ENCODE measurements at places on chromosomes 2 and 18.

DNA sequence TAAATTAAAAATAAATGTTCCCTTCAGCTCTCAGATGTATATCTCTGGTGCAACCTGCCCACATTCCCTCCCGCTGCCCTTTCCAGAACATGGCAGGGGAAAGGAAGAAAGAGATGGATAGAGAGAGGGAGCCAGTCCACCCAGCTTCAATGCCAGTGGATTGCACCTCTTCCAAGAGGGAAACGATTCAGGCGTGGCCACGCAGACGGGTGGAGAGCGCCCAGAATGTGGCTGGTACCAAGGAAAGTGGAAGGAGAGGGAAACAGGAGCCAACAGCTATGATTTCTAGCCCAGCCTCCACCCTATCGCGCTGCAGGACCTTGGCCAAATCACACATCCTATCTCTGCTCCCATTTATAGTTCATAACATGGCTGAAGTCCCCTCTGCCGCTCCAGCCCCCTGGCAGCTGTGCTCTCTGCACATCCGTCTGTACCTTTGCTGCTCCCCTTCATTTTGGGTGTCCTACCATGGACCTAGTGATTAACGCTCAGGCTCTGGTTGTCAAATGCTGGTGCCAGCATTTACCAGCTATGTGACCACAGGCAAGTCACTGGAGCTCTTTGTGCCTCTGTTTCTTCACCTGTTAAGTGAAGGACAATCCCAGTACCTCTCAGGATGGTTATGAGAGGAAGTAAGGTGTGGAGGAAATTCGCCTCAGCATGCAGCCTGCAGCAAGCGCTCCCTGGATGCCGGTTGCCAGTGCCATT, 66.5 kb downstream of the SFXN5 start:
- DNase-seq = no peak

- DNase-seq = no peak
Measured at GRCh38 chr18:68186039-68186438, 528.9 kb downstream of the TMX3 start.

DNA sequence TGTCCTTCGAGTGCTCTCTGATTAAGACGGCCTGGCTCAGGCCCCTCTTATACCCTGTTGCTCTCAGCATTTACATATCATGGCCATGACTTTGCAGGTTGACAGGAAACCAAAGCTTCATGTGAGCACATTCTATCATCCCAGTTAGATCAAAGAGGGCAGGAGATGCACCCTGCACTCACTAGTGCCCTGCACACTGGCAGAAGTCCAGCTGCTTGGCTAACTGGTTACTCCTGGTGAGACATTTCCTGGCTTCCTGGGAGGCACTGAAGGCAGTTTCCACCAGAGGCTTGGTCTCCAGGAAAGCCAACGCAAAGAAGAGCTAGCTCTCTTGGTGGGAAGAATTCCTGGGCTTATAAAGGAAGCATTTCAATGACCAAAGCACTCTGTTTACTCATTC, 66.3 kb downstream of the LIPG start:
- no peak for DNase-seq

GRCh38 chr2:11814979-11815510, 68.6 kb downstream of the LPIN1 start:
- DNase-seq = no peak

DNA sequence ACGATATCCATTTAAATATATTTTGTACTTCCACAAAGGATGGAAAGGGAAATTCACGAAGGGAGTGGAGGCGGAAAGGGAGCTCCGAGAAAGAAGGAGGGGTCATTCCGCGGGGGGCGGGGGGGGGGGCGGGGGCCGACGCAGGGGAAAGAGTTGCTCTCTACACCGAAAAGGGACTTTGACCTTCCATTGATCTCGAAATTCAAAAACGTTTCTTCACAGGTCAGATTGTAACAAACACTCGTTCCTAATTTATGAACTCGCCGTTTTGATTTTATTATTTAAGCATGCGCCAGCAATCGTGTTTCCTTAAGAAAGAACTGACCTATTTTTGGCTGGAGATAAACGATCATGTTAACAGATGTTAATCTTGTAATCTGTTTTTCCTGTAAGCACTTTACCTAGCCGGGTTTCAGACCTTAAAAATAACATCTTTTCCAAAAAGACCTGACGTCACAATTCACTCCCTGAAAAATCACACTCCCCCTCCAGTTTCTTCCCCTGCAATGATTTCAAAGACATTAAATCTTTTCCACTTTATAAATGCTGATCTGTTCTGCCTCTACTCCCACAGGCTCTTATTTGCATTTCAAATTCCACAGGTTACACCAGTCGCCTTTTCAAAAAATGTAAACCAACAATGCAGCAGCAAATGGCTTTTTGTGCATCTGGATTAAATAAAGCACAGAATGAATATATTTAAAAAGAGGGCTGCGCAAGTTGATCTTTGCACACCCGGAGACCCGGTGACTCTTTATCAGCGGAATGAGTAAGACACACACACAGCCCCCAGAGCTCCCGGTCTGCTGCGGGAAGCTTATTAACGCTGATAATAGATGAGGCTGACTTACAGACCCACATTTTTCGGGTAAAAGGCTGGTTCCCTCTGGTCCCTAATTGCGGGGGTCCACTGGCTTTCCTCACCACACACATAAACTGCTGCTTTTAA, 1.6 kb downstream of the ZNF516 start:
- no peak for DNase-seq

DNA sequence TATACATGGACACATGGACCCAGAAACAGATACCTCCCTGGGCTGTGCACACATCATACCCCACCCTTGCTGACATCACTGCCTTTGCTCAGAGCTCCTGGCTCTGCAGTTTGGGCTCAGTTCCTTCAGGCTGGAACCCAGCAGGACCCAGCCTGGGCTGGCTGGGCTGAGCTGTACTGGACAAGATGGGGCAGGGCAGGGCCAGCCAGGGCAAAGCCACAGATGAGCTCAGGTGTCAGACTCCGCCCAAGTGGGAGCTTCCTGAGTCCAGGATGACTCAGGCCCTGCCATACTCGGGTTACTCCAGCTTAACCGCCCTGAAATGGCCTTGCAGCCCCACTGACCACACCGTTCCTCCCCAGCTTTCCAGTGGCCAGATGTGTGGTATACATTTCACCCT, 284.9 kb downstream of the OSR1 start:
- DNase-seq = no peak

GRCh38 chr2:37342591-37343220, 1.7 kb upstream of the QPCT start:
- no peak for DNase-seq

- DNase-seq = no peak
Measured at GRCh38 chr2:177575358-177575757, 182.8 kb downstream of the AGPS start.

DNA sequence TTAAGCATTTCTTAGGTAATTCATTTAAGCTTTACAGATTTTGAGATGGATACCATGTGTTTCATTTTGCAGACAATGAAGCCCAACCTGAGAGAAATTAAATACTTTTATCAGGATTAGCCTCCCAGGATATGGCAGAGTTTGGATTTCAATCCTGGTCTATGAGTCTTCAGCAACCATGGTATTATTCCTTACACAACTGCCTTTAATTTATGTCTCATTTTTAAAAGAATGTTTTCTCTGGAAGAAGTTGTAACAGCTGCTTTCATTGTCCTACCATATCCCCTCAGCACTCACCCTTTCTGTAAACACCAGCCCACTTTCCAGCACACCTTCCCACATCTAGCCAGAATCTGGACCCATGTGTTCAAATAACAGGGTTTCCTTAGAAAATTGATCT, 863.7 kb upstream of the VRK2 start:
- no peak for DNase-seq

DNA sequence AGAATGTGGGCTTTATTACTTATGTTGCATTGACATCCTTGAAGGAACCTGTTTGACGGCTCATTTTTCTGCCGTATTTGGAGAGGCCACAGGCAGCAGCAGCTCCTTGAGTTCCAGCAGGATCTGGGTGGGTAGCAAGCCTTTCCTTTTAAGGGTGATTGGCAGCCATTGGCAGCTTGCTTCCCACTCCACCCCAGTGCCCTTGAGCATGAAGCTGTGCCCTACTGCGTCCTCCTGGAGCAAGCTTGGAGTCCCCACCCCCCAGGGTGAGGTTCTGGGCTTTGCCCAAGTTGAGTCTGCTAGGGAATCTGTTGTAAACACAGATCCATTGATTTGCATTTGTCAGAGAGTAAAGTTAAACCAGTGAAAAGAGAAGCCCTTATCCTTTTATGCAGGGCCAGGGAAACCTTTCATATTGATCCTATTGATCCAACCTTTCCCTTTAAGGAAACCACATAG, 9.2 kb downstream of the ONECUT2 start:
- DNase-seq = no peak

DNA sequence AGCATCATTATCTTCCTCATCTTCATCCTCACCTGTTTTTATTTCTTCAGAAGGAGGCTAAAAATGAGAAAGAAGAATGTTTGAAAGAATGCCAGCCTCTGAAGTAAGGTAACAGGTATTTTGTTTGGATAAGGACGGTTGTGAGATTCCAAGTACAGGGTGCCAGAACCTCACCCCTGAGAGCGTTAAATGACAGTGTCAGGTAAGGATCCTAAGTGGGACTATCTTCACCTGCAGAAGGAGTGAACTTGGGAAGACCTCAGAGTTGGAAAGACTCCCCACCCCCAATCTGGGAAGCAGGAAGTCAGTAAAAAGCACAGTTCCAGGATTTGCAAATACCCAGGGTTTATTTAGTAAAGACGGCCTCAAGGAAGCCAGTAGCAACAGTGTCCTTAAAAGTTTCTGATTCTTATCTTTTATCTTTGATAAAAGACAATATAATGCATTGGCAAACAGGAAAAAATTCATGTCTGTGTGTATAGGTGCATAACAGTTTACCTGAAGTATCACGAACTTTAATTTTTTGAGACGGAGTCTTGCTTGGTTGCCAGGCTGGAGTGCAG, 52.3 kb downstream of the THOC1 start:
- no peak for DNase-seq

- DNase-seq = no peak
Measured at GRCh38 chr2:128017561-128017960, 10.3 kb downstream of the SAP130 start.

DNA sequence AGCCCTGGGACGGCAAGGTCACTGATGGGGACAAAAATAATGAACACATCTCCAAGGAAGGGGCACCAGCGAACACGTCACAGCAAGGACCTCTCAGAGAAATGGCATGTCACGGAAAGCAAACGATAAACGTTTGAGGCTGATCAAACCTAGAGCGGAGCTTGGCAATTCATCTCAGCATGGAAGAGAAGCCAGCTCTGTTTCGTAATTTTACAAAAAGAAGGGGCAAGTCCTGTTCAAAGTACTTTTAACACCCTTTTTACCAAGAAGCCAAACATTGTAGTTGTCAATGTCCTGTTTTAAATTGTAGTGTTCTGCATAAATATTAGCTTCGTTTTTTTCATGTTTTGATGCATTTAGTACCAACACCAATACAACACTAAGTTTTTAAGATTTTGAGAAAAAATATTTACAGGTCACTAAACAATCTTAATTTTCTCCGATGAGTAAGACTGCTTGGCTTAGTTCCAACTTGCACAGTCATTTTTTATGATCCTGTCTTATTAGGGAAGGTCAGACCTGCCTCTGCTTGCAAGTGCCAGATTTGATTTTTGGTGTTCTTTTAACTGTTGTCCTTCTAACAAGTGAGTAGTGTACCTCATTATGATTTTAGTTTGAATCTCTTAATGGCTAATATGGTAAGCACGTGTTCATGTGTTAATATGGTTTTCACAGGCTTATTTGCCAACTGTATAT, 818.5 kb upstream of the SALL3 start:
- DNase-seq = no peak

- no peak for DNase-seq
Measured at GRCh38 chr2:107751936-107752335, 74.8 kb upstream of the RGPD4 start.

GRCh38 chr2:46832543-46832942, 83.1 kb downstream of the MCFD2 start:
- no peak for DNase-seq

DNA sequence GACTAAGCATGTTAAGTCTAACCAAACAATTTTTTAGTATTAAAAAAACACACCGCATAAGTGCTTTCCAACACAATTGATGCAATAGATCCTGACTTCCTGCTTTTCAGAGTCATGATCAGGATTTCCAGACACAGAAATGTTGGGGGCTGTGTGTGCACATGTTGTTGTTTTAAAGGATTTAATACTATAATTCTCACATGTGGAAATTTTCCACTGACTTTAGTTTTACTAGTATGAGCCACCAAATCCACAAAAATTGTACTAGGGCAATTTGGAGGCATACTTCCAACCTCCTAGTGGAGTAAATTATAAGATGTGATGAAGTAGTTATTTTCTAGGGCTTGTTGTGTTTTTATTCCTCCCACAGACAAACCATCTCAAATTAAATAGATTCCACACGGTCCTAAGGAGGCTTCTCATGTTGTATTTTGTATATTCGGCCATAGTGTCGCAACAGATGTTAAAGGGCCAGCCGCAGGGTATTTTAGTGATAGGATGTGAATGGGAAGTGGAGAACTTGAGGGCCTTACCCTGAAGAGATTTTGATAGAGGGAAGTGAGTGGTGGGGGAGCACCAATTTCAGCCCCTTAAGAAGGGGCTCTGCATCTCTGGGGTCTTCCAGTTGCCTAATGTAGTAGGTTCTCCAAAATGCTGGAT, 108.9 kb upstream of the KLF7 start:
- DNase-seq = no peak

DNA sequence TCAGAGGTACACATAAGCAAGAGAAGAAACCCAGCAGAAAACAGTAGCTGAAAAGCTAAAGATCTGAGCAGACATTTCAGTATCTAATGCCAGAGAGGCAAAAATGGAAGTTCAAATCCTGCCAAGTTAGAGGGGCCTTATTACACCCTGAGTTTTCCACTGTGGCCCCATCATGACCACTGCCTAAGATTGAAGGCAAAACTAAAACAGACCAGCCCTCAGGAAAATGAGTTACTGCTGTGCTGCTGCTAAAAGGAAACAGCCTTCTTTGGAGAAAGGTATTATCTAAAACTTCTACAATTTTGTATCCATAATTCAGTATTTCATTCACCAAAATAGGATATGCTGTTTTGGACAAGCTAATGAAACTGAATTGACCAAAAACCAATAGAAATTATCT, 16.8 kb downstream of the PPP1CB start:
- no peak for DNase-seq

DNA sequence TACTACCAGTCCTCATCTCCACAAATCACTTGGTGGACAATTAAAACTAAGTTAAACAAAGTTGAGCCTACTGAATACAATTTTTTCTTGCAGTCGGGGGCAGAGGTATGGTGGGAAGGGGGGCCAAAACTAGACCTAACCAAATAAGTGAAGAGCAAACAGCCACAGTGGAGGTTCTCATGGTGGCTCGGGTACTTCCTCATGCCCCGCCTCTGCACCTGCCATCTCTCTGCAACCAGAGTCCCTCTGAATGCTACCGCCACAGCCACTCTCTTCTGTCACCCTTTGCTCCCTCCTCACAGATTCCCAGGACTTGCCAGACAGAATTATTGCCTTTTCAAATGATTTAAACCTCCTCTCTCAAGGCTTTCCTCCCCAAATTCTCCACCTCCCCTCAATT, 204.2 kb downstream of the TMEM247 start:
- no peak for DNase-seq

GRCh38 chr2:231362555-231363184, 32.8 kb upstream of the B3GNT7 start:
- DNase-seq = no peak

Data from stimulated activated CD8-positive, alpha-beta memory T cell treated with anti-CD3 and anti-CD28 coated beads, Interleukin-7, amount 100 ng/mL, for 1 hour (primary cell).